ENCODE measurements at places on chromosomes 12 and 14.

DNA sequence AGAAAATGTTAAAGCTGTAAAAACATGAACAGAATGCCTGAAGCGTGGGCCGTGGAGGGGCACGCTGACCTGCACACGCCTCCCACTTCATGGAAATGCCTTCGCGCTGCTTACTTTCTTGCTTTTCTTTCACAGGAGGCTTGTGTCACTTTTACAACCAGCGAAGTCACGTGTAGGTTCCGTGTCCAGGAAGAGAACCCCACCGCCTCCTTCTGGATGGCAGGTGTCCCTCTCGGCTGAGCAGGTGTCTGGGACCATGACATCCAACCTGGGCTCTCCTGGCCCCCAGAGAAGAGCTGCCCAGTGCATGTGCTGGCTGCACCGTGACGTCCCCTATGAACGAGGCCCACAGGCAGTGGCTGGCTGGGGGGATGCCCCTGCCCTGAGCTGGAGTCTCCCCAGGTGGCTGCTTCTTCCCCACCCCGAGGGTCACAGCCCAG is 345.0 kb upstream of the SFSWAP start:
- DNase-seq = no peak

GRCh38 chr12:57460841-57461275 is 1.3 kb downstream of the GLI1 start:
- no peak for DNase-seq

DNA sequence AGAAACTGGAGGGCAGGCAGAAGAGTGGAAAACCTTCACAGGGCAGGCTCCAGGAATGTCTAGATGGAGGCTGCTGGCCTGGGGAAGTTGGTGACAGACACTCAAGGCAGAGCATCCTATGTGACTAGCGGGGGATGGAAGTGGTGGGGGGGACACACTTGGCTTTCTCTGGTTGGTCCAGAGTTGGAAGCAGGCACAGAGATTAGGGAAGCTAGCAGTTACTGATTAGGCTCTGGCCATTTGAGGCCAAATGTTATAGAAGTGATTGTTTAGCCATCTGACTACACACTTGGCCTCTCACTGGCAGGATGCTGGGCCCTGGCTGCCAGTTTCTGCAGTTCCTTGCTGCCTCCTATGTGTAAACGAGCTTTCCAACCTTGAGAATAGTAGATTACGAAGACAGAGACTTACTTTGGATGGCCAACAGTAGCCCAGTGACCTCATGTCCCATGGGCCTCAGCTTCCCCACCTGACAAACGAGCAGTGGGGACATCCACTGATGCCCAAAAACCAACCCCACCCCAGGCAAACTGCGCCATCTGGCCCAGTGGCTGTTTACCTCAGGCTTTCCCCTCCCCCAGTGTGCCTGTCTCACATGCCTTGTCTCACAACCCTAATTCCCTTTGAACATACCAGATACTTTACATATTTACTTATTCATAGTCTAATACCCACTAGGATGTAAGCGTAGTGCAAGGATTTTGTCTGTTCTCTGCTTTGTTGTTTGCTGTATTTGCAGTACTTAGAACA is 102.7 kb downstream of the PAPLN start:
- no peak for DNase-seq

DNA sequence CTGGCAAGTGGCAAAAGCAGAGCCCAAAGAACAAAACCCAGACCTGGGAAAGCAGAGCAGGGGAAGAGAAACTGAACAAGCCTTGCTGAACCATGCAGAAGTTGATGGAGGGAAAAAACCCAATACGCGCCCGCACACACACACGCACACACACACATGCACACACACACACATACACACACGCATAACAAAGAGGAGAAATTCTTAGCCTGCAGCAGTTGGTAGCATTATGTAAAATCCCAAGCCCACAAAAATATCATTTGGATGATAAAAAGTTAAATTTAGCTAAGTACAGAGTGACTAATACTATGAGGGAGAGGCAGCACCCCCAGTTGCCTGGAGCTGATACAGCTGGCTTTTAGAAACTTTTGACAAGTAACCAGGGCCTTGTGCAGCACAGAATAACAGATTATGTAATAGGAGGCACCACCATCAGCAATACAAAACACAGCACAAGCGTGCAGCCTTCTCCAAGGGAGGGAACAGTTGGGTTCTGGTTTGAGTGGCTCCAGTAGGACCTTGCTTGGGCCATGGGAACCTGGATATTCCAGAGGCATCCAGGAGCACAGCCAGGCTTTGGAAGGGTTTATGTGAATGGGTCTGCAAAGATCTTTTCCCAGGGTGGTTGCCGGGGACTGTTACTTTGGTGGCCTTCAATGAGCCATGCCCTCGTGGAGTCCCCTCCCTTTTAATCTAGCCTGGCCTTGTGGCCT is 35.3 kb downstream of the PITPNM2 start:
- DNase-seq = no peak

DNA sequence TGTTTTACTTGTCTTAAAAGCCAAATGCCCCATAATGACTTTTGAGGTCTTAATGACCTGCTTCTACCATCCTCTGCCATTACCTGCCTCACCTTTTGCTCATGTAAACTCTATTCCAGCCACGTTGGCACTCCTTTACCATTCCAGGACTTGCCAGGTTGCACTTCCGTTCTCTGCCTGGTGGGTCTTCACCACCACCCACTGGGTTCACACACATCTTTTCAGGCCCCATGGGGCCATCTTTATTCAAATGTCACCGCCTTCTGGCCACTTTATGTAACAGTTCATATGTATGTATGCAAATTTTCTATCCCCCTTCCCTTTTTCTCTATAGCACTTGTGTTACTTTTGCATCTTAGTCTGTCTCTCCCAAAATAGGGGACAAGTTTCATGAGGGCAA is 57.7 kb downstream of the ATP2A2 start:
- DNase-seq = no peak
